ENCODE measurements at places on chromosomes 11 and 22.

GRCh38 chr22:36399472-36399778, 11.7 kb upstream of the MYH9 start:
- H3K4me1 ChIP-seq: peaks cover 21% of the 10 kb centered on the region
- H3K36me3 ChIP-seq: no peaks in the 10 kb centered on the region
- no peak for DNase-seq
- no peaks in the 10 kb centered on the region for H3K27me3 ChIP-seq
- no peak overlapping the region for H3K4me3 ChIP-seq

GRCh38 chr11:75345455-75346160, 5.9 kb downstream of the ARRB1 start:
- DNase-seq: no peak

- no peak overlapping the region for H3K27ac ChIP-seq
- no peaks in the 10 kb centered on the region for H3K36me3 ChIP-seq
- no peaks in the 10 kb centered on the region for H3K4me1 ChIP-seq
- H3K4me3 ChIP-seq: no peak overlapping the region
- H3K27me3 ChIP-seq: peaks cover 29% of the 10 kb centered on the region
- DNase-seq: no peak
Observed at GRCh38 chr11:32280339-32280738, 155.0 kb downstream of the WT1 start.

DNA sequence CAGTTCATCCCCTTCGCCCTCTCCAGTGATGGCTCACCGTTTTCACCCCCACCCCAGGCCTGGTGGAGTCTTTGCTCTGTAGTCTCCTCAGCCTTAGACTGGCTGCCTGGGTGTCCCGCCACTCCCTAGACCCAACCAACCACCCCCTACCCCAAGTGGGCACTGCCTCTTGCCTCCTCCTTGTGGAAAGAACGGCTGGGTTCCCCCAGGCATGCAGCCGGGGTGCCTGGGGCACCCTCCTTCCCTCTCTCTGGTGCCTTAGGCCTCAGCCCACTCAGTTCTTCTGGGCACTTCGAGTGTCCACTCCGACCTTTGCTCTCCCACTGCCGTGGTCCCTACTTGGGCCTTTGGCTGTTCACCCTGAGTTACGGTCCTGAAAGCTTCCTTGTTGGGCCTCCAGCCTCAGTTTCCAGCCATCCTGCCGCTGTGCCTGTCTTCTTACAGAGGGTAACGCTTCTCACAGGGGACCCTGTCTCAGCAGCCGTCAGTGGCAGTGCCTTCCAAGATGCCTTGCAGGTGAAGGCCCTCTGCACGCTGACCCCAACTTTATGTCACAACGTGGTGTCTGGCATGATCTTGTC, 3.1 kb downstream of the GRIK4 start:
- no peak overlapping the region for H3K27ac ChIP-seq
- H3K27me3 ChIP-seq: peaks cover 41% of the 10 kb centered on the region
- H3K36me3 ChIP-seq: no peaks in the 10 kb centered on the region
- no peak for DNase-seq
- no peaks in the 10 kb centered on the region for H3K4me1 ChIP-seq

DNA sequence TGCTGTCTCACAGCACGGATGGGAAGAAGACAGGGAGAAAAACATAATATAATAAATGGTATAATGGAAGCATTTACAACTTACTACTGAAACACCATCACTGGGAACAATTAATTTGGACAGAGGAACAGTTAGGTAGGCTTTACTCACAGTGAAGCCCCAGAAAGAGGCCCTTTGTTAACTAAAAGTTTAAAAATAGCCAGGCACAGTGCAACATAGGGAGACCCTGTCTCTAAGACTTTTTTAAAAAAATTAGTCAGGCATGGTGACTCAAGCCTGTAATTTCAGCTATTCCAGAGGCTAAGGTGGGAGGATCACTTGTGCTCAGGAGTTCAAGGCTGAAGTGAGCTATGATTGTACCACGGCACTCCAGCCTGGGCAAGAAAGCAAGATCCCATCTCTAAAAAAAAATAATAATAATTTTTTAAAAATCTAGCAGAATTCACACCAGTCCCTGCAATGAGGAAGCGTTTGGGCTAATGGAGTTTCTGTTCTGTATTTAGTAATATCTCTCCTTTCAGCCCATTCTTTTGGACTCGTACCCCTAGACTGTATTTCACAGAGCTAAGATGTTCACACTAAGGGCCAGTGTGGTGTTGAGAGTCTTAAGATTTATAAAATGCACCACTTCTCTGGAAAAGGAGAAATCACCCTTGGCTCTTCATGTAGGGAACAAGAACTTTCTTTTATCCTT, 275.5 kb downstream of the SOX6 start:
- no peak for DNase-seq
- no peaks in the 10 kb centered on the region for H3K27me3 ChIP-seq
- H3K4me1 ChIP-seq: no peaks in the 10 kb centered on the region
- H3K4me3 ChIP-seq: no peak overlapping the region

DNA sequence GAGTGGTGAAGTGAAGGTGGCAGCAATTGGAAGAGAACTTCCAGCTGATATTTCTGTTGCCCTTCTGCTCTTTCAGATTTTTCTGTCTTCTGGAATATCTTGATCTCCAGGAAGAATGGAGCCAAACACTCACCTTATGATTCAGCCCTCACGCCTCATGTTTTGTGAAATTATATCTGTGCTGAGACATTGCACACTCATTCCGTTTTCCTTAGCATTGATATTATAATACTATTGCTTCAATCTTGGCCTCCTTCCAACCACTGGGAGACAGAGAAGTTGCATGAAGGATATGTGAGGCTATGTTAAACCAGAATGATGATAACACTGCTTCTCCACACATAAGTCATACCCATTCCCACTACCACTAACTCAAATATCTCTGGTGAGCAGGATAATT, 177.9 kb downstream of the ETS1 start:
- peaks cover 30% of the 10 kb centered on the region for H3K4me1 ChIP-seq
- no peak for DNase-seq
- no peak overlapping the region for H3K4me3 ChIP-seq
- H3K27ac ChIP-seq: no peak overlapping the region

GRCh38 chr11:1880746-1881441, 10.8 kb downstream of the PRR33 start:
- H3K36me3 ChIP-seq: no peaks in the 10 kb centered on the region
- H3K4me1 ChIP-seq: peaks cover 12% of the 10 kb centered on the region
- peak; percentile 3 for DNase-seq
- no peak overlapping the region for H3K27ac ChIP-seq

DNA sequence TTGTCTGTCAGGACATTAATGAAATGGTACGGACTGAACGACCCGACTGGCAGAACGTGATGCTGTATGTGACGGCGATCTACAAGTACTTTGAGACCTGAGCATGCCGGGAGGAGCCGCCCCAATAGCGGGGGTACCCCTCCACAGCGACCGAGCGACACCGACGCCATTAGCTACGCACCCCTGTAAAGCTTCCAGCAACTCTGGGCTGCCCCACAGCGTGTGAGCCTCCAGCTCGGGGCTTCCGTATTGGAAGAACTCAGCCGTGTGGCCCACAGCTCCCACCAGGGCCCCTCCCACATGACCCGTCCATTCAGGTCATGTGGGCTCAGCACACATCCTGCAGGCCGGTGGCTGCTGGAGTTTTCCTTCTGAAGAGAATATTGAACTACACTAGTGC, 12.9 kb upstream of the ADORA2A start:
- no peak for DNase-seq
- H3K27me3 ChIP-seq: no peaks in the 10 kb centered on the region
- H3K4me3 ChIP-seq: no peak overlapping the region
- no peak overlapping the region for H3K27ac ChIP-seq
- peaks cover 15% of the 10 kb centered on the region for H3K4me1 ChIP-seq
- peaks cover 10% of the 10 kb centered on the region for H3K36me3 ChIP-seq
